ENCODE measurements at places on chromosomes 13 and 19.

- no peak for DNase-seq
Measured at GRCh38 chr13:20291675-20292074, 59.6 kb upstream of the GJB6 start.

- DNase-seq = no peak
Measured at GRCh38 chr13:22252281-22252830, 581.5 kb downstream of the FGF9 start.

DNA sequence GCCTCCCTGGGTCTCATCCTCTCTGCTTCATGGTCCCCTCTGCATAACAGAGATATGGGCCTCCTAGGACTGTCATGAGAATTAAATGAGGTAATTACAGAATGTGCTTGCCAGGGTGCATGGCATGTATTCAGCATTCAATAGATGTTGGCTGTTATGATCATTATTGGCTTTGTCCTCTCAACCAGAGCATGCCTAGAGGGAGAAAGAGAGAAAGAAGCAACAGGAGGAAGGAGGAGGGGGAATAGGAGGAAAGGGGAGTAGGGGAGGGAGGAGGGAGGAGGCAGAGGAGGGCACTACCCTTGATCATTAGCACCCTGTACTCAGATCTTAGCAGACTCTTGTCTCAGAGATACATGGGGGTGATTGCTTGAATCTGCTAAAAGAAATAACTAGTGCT lies 41.0 kb upstream of the SIAH3 start:
- no peak for DNase-seq

DNA sequence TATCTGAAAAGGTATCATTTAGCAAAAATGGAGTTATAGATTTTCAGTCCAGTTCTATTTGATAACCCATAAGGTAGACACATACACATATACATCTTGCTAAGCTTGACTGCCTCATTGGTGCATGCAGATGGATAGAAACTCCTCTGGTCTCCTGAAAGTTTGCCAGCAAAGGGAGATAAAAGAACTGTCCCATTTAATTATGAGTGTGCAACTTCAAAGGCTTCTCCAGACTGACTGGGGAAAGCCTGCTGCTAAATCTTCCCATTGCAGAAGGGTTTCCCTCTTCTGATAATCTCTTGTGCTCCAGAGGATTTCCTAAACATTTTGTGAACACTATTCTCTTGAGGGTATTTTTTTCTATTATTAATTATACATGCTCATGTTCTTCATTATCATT lies 131.9 kb downstream of the ITGBL1 start:
- DNase-seq = no peak

DNA sequence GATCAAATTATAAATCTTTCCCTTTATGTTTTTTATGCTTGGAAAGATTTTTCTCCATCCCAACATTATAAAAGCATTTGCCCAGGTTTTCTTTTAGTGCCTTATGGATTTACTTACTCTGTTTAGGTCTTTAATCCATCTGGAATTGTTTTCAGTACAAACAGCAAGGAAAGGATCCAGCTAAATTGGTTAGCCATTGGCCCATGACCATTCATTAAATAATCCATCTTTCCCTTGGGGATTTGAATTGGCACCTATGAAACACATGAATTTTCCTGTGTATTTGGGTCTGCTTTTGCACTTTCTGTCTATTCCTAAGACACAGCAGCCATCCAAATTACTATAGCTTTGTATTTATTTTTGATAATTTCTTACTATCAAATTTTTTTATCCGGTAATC lies 28.8 kb upstream of the SHKBP1 start:
- no peak for DNase-seq

DNA sequence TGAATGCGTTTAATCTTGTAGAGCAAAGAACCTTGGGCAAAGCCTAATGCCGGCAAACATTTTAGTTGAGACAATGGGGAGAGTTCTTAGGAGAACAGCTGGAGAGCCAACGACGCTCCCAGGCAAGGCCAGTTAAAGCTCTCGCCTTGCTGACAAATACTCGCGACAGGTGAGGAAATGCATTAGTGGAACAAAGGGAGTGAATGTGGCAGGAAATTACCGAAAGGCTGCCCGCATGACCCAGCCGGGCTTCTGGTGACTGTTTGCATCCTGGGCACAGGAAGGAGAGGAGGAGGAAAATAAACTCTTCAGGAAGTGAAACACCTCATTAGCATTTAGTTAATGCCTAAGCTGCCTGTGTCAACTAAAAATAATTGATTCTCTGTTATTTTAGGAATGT lies 74.6 kb downstream of the SHISA2 start:
- no peak for DNase-seq

GRCh38 chr13:72884101-72884500 lies 102.2 kb downstream of the PIBF1 start:
- no peak for DNase-seq
